ENCODE measurements at places on chromosomes 12 and 14. TPM values are rescaled to one million over a fixed set of nuclear protein-coding genes. Genes with fewer than 3 reads are reported as not detected.

TMEM179 gene
- polyA plus RNA-seq: 0.86 TPM

SLCO1B1 gene
- not detected for polyA plus RNA-seq

ZC2HC1C gene
- 2.0 TPM for polyA plus RNA-seq

TAS2R50 gene
- not detected for polyA plus RNA-seq

JAG2 gene
- polyA plus RNA-seq: 52.1 TPM

KRT3 gene
- polyA plus RNA-seq: not detected

GARIN6 gene
- polyA plus RNA-seq: not detected

AJUBA gene
- 57.8 TPM for polyA plus RNA-seq

ENDOU gene
- polyA plus RNA-seq: 0.35 TPM

GALNT16 gene
- polyA plus RNA-seq: 25.7 TPM

SERPINA5 gene
- polyA plus RNA-seq: not detected

THAP2 gene
- 9.1 TPM for polyA plus RNA-seq

ANO2 gene
- 3.9 TPM for polyA plus RNA-seq

C14orf93 gene
- 11.6 TPM for polyA plus RNA-seq

PTPRB gene
- 15.9 TPM for polyA plus RNA-seq

TAS2R14 gene
- polyA plus RNA-seq: 2.5 TPM

CCND2 gene
- 85.3 TPM for polyA plus RNA-seq

All from hindlimb muscle (tissue), 1 donor.